ENCODE measurements at places on chromosomes 6 and 20.

DNA sequence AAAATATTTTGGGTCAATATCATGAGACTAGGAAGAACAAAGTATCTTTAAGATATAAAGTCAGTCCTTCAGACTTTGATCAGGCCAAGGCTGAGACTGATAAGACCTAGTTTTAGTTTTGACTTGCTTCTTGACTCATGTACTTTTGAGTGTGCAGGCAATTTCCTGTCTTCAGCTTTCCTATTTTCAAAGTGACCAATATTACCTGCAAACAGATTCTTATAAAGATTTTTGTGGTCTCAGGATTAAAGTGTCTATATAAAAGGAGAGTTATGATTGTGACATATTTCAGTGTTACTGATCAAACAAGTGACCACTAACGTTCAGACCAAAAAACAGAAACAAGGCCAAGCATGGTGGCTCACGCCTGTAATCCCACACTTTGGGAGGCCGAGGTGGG is 36.0 kb upstream of the AKIRIN2 start:
- DNase-seq: no peak

DNA sequence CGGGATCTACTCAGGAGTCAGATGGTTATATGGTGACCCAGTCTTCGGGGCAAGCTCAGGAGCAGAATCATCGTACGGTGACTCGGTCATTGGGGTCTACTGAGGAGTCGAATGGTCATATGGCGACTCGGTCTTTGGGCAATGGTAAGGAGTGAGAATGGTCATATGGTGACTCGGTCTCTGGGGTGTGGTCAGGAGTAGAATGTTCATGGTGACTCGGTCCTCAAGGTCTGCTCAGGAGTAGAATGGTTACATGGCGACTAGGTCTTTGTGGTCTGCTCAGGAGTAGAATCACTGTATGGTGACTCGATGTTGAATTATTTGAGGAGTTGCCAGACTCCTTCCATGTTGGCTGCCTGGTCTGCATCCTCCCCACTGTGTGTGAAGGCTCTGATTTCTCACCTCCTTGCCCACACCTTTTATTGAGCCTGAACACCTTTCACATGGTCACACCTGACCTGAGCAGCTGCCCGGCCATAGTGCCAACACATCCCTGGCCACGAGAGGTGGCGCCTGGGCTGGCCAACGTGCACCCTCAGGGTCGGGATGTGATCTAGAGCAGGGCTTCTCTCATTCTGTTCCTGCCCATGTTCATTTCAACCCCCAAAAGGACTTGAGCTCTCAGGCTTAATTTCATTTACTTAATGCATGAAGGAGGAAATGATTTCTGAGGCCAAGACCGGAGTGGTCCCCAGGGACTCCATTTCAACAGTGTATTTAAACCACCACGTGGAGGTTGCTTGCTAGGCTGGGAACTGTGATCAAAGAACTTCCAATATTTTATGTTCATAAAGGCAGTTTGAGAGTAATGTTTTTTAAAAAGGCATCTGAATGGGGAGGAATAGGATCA is 119.5 kb downstream of the PHACTR3 start:
- DNase-seq: peak; percentile 76

GRCh38 chr6:167759912-167760311 is 66.8 kb upstream of the AFDN start:
- no peak for DNase-seq

DNA sequence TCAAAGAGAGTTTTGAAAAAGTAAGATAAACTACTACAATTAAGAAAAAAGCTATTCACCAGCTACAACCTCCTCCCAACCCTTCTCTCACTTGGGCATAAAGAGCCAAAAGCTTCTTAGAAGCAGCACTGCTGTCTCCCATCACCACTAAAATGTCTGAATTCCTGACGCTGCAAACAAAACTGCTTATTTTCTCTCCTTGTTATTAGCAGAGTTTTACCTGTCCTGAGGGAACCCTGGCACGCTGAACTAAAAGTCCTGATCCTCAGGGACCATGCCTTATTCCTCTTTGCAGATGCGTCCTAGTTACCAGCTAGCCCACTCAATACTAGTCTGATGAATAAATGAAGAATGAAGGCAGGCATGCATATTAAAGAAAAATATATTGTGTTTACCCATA is 1.1 kb downstream of the HACE1 start:
- no peak for DNase-seq

- no peak for DNase-seq
Observed at GRCh38 chr20:49999329-49999728, 16.5 kb downstream of the SNAI1 start.
